ENCODE measurements at places on chromosomes 16 and 17. TPM values are rescaled to one million over a fixed set of nuclear protein-coding genes. Genes with fewer than 3 reads are reported as not detected.

The TBC1D3H gene
- polyA plus RNA-seq, result not detected

The CMTM2 gene
- 0.95 TPM for polyA plus RNA-seq

The EPX gene
- 0.58 TPM for polyA plus RNA-seq

The KRT31 gene
- not detected for polyA plus RNA-seq

The MYH11 gene
- polyA plus RNA-seq, result 320 TPM

The OGFOD3 gene
- 20.5 TPM for polyA plus RNA-seq

The SULT1A2 gene
- polyA plus RNA-seq, result 2.9 TPM

DNA sequence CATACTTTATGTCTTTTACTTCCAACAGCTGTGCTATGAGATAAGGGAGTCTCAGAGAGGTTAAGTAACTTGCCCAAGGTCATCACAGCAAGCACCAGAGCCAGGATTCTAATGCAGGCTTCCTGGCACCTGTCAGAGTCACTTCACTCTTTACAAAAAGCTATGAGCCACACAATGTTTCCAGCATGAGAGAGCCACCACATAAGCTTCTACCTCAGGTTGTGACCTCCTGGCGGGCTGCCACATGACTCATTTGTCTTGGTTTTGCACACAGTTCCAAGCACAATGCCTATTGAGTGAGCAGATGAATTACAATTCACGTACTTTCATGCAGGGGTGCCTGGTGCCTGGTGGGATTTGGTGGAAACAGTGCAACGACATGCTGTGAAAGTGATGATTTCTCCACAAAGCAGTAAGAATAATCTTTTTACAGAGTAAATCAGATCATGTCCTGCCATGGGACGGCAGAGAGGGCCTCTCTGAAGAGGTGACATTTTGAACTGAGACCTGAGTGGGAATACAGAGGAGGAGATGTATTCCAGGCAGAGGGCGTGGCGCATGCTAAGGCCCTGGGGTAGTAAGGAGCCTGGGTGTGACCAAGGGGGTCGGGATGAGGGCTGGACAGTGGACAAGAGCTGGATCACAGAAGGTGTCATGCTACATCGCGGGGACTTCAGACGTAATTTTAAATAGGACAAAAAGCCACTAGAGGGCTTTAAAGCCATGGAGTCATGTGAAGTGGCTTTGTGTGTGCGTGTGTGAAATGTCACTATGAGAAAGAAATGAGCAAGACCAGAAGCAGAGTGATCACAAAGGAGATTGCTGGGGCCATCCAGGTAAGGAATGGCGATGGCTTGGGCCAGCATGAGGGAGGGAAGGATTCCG lies 53.4 kb downstream of the CACNG3 start:
- DNase-seq, result no peak

DNA sequence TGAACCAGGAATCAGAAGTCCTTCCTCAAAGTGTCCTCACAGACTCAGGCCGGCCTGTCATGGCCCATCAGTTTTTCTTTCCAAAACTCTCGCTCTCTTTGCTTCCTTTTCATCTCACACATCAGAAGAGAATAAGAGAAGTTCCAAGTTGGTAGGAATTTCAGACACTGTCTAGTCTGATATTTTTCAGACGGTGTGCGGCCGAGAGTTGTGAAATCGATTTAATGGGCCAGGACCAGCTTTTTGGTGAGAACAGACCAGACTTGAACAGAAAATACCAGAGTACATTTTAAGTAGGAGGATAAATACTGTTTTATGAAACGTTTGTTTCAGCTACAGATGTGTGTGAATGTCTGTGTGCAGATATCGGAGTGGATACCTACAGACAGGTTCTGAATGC lies 24.8 kb upstream of the RCVRN start:
- no peak for DNase-seq

GRCh38 chr17:34525651-34526050 lies 53.7 kb upstream of the TMEM132E start:
- DNase-seq, result no peak

- DNase-seq, result peak; percentile 60
Observed at GRCh38 chr17:15261258-15261801, 3.8 kb downstream of the PMP22 start.

- DNase-seq, result peak; percentile 88
Observed at GRCh38 chr17:81044764-81045589, 10.0 kb downstream of the BAIAP2 start.

DNA sequence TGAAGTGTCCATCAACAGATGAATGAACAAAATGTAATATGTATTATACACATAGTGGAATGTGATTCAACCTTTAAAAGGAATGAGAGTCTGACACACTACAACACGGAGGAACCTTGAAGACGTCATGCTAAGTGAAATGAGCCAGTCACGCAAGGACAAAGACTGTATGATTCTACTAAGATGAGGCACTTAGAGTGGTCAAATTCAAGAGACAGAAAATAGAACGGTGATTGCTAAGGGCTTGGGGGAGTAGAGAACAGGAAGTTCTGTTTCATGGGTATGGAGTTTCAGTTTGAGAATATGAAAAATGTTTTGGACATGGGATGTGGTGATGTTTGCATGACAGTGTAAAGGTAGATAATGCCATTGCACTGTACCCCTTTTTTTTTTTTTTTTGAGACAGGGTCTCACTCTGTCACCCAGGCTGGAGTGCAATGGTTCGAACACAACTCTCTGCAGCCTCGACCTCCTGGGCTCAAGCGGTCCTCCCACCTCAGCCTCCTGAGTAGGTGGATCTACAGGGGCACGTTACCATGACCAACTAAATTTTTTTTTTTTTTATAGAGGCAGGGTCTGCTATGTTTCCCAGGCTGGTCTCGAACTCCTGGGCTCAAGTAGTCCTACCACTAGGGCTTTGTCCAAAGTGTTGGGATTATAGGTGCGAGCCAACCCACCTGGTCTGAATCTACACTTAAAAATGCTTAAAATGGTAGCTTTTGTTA lies 2.9 kb upstream of the CCDC102A start:
- no peak for DNase-seq

DNA sequence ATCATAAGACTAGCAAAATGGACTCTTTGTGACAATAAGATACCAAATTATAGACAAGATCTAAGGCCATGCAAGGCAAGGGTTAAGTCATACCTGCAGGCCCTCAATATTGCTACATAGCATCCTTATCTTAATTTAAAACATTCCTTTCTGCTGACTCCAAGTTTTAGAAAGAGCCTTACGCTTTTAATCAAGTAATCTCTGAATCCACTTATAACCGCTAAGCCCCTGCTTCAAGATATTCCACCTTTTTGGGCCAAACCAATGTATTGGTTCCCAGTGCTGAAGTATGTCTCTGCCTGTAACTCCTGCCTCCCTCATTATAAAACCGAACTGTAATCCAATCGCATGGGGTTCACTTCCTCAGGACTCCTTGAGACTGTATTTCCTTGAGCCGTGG lies 255.4 kb downstream of the PHKB start:
- peak; percentile 8 for DNase-seq

GRCh38 chr17:29167393-29168078 lies 12.7 kb downstream of the MYO18A start:
- no peak for DNase-seq

DNA sequence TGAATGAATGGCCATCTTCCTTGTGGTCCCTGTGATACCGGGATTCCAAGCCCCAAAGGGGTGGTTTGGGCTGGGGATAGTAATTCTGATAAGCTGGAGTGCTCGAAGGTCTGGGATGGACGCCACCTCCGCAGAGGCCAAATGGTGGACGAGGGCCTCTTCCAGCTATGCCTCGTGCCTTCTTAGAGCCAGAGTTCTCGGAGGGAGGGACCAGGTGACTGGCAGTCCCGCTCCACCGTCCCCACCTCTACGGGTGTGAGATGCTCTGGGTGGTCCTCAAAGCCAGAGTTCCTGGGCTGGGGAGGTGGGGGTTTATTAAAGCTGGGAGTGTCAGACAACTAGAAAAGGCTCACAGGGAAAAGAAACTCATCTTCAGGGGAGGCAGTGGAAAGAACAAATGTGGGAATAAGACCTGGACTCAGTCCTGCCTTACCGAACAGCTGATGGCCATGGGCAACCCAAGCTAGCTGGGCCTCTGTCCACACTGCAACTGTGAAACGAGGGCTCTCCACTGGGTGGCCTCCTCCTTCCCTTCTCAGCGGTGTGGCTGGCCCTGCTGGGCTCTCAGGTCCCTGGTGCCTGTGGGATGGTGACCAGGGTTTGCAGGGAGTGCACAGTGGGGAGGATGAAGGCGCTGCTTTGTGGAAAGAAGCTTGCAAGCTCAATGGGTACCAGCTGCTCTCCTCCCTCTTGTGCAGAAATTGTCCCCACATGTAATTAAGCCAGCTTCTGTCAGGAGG lies 75.2 kb downstream of the N4BP1 start:
- no peak for DNase-seq

DNA sequence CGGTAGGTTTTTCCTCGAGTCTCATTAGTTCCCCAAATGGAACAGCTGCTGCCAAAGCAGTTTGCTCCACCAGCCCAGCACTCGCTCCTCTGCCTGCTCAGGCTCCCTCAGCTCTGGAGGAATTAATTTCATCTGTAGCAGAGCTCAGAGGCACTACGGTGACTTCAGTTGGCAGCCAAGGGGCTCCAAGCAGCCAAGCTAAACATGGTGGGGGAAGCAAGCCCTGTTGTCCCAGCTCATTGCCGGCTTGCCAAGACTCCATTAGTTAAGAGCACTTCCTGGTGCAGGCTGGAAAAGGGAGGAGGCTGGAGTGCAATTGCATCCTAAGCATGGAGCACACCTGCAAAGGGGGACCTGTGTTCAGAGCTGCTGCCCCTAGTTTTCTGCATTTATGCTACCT lies 78.7 kb upstream of the GPRC5B start:
- no peak for DNase-seq

DNA sequence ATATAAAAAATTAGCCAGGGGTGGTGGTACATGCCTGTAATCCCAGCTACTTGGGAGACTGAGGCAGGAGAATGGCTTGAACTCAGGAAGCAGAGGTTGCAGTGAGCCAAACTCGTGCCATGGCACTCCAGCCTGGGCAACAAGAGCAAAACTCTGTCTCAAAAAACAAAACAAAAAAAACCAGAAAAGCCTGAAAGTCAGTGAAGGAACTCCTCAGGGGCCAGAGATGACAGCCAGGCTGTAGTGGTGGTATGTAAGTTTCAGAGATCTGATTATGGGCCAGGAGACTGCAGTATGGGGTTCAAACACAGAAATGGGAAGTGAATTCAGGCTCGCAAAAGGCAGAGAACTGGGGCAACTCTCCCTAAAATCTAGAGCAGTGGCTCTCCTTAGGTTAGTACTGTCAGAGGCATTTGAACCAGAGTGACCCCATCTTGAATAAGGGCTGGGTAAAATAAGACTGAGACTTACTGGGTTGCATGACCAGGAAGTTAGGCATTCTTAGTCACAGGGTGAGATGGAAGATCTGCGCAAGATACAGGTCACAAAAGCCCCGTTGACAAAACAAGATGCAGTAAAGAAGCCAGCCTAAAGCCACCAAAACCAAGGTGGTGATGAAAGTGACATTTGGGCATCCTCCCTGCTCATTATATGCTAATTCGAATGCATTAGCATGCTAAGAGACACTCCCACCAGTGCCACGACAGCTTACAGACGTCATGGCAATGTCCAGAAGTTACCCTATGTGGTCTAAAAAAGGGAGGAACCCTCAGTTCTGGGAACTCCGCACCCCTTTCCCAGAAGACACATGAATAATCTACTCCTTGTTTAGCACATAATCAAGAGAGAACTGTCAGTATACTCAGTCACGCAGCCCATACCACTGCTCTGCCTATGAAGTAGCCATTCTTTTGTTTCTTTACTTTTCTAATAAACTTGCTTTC lies 120.2 kb upstream of the XYLT1 start:
- no peak for DNase-seq

DNA sequence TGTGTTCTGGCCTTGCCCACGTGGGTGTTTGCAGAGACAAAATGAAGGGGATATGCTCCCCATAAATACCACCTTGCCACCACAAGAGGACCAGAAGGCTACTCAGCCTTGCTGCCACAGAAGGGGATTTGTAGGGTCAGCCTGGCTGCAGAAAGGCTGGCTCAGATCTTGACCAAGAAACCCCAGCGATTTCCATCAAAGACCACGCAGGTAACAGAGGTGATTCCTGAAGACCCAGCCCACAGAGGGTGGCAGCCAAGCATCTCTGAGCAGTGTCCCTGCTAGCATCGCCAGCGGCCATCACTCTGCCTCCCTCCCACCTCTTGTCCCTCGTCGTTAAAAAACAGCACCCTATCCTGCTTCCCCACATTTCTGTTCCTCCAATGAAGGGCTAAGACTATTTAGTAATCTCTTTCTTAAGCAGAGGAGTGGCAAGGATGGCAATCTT lies 54.9 kb downstream of the BEAN1 start:
- no peak for DNase-seq

DNA sequence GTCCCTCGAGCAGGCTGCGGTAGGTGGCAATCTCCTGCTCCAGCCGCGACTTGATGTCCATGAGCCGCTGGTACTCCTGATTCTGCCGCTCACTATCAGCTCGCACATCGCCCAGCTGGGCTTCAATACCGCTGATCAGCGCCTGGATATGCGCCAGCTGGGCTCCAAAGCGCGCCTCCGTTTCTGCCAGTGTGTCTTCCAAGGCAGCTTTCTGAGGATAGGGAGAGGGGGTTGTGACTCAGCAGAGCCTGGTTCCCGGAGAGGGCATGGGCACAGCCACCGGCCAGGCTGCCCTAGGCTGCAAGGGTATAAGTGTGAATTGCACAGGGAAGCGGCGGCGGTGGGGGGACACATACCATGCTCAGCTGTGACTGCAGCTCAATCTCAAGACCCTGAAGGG lies 4.3 kb downstream of the KRT19 start:
- DNase-seq, result no peak

DNA sequence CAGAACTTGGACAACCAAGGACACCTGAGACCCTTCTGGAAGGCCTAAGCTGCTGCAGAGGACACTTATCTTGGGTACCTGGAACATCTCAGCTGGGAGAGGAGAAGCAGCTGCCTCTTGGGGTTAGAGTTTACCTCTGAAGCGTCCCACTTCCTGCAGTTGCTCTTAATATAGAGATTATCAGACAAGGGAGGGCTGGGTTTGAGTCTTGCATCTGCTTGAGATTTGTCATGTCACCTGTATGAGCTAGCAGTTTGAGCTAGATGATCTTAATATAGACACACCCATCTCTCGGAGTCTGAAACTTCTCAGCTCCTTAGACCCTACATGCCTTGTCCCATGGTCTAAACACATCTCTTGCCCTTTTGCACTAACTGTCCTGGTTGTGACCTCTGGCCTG lies 93.1 kb upstream of the CCL1 start:
- DNase-seq, result no peak

DNA sequence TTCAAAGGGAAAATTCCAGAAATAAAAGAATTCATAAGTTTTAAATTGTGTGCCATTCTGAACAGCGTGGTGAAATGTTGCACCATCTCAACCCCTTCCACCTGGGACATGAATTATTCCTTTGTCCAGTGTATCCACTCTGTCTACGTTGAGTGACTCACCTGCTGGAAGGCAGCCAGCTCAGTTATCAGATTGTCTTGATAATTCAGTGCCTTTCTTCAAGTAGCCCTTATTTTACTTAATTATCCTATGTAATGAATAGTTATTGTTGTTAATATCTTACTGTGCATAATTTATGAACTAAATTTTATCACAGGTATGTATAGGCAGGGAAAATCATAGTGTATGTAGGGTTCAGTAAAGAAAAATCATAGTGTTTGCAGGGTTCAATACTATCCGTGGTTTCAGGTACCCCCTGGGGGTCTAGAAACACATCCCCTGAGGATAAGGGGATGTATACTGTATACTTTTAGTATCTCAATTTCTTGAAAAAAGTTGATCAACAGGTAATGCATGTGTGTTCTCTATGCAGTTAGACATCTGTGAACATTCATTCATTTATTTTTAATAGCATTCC lies 7.7 kb upstream of the PCTP start:
- DNase-seq, result no peak
